ENCODE measurements at places on chromosomes 11 and 22.

- no peak for DNase-seq
These were observed 198.5 kb downstream of the MYO18B start for GRCh38 chr22:25940479-25940878.

GRCh38 chr11:119907122-119907851, 178.3 kb upstream of the NECTIN1 start:
- DNase-seq, result no peak

GRCh38 chr22:23066200-23067022, 3.9 kb upstream of the GNAZ start:
- DNase-seq, result no peak

DNA sequence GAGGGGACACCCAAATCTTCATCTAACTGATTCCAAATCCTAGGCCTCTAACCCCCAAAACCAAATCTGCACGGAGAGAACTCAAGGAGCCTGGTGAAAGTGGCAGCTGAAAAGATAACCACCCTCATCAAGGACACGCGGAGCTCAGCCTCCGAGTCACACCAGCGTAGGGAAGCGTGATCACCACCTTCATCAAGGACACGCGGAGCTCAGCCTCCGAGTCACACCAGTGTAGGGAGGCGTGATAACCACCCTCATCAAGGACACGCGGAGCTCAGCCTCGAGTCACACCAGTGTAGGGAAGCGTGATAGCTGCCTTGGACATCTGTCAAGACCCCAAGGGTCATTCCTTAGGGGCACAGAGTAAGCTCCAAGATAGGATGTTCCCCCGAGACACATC, 29.3 kb upstream of the SYT8 start:
- DNase-seq, result no peak

DNA sequence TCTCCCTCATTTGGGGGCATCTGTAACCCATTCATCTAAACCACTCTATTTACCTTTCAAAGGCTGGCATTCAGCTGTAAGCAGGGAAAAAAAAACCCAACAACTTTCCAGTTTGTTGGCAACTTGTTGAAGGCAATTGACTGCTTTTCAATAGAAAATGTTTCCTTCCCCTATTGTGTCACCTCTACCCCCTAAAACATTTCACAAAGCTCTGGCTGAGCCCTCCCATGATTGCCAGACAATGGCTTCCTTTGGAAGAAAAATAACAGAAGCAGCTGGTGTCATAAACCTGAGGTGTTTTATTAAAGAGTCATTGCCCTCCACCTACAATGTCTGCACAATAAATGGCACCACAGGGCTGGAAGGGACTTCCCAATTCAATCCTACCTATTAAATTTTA, 22.1 kb upstream of the PSMA1 start:
- peak; percentile 68 for DNase-seq

DNA sequence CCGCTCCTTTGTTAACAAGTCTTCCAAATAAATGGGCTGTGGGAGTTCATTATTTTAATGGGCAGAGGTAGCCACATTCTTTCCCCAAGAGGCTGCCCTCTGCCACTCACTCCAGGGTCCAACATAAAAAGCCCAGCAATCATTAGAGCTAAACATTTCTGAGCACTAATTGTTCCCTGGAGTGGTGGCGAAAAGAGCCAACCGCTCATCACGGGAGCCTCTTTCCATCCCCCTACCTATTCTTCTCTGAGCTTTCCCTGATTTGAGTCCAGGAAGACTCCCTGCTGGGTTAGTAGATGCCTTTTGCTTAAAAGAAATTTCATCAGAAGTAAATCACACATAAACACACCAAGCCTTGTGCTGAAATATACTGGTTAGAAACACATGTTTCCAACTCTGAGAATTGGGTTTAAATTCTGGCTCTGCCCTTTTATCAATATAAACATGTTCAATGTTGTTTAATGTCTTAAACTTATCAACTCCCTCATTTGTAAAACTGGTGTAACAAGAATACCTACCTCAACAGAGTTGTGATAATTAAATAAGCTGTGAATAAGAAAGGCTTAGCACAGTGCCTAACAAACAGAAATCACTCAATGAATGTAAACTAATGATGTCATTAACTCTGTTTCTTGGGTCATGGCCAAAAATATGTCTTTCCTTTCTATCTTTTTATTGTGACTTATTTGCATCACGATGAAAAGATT, at the start of gene OR5A2:
OR5A2 (minus strand) TSS at position 53 of the 707 bp plus-strand sequence. CDS start 3,460 bp downstream, outside the sequence.
- peak; percentile 75 for DNase-seq

GRCh38 chr11:47186700-47187695, 764 bp upstream of the PACSIN3 start:
- no peak for DNase-seq

- DNase-seq, result no peak
These were observed 830 bp downstream of the ACAT1 start for GRCh38 chr11:108122166-108122628.

DNA sequence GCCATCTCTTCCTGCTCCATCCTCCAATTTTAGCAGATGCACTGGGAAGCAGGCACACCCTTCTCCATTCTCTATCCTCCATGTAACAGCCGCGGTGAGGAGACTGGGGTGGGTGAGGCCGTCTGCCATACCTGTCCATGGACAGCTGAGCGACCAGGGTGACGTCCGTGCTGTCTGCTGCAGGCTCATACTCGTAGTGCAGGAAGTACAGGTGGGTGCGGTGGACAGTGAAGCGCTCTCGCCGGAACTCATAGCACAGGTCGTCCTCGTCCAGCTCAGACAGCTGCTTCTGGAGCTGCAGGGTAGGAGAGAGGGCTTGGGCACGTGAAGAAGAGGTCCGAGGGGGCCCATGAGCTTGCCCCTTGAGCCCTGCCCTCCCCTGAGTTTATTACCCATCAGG, 257.8 kb upstream of the SYN3 start:
- DNase-seq, result no peak

GRCh38 chr22:29768052-29768693, 1.0 kb downstream of the UQCR10 start:
- no peak for DNase-seq

DNA sequence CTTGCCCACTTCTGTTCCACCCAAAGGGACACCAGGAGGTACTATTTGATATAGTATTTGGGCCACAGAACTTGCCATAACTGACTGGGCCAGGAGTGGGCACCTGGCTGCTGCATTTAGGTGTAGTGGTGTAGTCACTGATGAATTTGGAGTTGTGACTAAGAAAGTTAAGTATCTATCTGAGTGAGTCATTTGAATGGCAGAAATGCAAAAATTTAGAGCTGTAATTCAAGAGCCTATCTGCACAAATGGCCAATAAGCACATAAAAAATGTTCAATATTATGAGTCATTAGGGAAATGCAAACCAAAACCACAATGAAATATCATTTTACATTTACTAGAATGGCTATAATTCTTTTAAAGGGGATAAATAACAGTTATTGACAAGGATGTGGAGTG, 14.7 kb downstream of the GLYATL2 start:
- DNase-seq, result no peak

DNA sequence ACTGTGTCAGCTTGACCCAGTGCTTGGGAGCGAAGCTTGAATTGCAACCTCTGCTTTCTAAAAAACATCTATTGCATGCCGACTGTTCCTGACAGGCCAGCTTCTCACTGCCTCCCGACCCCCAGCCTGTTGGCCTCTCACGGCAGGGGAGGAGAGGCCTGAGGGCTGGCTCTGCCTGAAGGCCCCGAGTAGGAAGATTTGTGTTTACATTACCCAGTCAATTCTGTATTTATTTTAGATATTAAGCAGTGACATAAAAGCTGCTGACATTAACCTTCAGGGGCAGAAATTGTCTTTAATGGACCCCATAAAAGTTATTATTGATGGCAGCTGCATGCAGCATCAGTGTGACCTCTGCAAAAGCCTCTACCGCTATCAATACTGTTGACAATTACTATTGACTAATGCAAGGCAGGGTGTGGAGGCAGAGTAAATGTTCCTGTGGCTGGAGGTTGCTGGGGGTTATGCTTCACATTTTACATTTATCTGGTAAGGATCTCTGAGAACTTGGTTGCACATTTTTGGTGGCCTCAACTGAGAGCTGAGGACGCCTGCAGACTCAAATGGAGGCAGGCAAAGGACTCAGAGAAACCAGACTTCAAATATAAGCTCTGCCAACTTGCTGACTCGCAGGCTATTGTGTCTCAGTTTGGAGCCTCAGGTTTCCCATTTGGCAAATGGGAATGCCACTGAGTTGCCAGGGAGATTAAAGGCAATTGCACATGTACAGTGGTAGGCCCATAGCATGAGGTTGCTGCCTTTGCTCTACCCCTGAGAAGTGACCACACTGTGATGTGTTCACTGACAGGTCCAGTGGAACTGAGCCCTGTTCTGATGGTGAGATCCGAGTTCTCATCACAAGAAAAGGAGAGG, 380.5 kb downstream of the TENM4 start:
- DNase-seq, result no peak

- DNase-seq, result no peak
These were observed 44.9 kb upstream of the RBFOX2 start for GRCh38 chr22:36073476-36073875.

GRCh38 chr11:34426766-34427185, 12.0 kb upstream of the CAT start:
- DNase-seq, result no peak

DNA sequence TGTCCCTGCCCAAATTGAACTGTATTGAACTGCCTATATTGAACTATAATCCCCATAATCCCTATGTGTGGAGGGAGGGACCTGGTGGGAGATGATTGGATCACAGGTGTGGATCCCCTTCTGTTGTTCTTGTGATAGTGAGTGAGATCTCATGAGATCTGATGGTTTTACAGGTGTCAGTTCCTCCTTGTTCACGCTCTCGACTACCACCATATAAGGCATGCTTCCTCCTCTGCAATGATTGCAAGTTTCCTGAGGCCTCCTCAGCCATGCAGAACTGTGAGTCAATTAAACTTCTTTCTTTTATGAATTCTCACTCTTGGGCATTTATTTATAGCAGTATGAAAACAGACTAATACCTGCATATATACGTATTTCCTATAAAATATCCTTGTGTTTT, 206.5 kb upstream of the PDGFD start:
- no peak for DNase-seq

GRCh38 chr11:131691181-131692041, 321.0 kb downstream of the NTM start:
- peak; percentile 49 for DNase-seq

DNA sequence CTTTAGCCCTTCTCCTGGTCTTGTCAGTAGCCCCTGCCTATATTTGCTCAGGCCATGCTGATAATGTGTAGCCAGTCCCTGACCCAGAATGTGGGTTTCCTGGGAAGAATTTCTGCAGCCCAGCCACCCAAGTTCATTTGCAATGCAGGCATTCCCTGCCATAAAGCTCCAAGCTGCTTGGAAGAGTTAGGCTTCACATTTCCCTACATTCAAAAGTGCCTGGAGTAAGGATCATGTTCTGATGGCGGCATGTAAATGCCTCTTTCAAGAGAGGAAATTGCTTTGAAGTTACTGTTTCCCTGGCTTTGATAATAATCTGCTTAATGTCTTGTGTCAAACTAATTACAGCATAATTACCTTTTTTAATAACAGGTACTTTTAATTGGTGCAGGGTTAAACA, 266.1 kb downstream of the MIAT start:
- DNase-seq, result no peak

GRCh38 chr11:117876341-117877119, at the start of gene FXYD6:
Gene FXYD6, minus strand, starts transcription at chr11:117876658. Its CDS starts 33,882 bp downstream, at chr11:117842776.
- peak; percentile 46 for DNase-seq

GRCh38 chr22:29457730-29458129, 19.3 kb downstream of the RFPL1 start:
- DNase-seq, result peak; percentile 51

DNA sequence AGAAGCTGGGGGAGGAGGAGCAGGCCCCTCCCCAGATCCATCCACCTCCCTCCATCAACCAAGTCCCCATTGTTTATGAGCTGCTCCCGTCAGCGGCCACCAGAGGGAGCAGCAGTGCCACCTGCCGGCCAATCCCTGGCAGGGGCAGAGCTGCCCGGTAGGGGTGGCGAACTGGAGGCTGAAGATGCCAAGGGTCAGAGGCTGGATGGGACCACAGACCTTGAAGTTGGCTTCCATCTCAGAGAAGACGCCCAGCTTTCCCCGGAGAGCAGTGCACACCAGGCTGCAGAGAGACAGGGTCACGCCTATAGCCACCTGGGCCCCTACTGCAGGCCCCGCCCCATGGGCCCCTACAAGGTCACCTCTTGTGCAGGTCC, 3.6 kb downstream of the FIBP start:
- DNase-seq, result peak; percentile 49

- no peak for DNase-seq
These were observed 2.6 kb downstream of the KCNE3 start for GRCh38 chr11:74464746-74465145.

DNA sequence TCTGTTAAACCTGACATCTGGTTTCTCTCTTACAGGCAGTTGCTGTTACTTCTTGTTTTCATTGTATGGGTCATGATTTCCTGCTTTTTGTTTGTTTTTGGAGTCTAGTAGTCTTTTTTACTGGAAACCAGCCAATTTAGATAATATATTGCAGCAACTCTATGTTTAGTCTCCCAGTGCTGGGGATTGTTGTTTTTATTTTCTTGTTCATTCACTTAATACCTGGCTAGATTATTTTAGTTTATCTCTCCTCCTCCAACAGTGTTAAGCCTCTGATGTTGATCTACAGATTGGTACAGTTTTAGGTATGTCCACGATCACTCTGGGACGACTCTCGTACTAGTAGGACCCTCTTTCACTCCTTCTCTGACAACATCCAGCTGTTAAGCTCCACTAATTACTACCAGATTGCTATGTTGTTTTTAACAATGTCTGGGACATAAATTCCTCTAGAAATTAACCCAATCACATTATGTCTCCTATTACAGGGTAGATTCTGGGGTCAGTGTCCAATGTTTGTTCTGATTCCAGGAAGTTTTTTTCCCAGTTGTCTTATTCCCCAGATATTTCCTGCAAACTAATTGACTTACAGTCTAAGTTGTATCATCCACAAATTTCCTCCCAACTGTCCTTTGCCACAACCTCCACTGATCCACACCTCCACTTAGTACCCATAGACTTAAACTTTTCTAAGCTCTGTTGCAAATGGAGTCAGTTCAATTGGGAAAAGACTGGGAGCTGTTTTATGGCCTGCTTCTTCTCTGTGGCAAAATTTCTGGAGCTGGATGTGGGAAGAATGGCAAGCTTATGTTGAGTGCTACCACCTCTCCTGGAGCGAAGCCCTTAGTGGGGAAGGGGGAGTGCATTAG, 1280.6 kb upstream of the CNTN5 start:
- peak; percentile 5 for DNase-seq

- no peak for DNase-seq
These were observed 84.8 kb upstream of the ZBED5 start for GRCh38 chr11:10942620-10943019.

GRCh38 chr22:41482319-41482935, 13.5 kb downstream of the ACO2 start:
- DNase-seq, result no peak

- no peak for DNase-seq
These were observed 46.6 kb downstream of the KDM2A start for GRCh38 chr11:67165623-67166022.

DNA sequence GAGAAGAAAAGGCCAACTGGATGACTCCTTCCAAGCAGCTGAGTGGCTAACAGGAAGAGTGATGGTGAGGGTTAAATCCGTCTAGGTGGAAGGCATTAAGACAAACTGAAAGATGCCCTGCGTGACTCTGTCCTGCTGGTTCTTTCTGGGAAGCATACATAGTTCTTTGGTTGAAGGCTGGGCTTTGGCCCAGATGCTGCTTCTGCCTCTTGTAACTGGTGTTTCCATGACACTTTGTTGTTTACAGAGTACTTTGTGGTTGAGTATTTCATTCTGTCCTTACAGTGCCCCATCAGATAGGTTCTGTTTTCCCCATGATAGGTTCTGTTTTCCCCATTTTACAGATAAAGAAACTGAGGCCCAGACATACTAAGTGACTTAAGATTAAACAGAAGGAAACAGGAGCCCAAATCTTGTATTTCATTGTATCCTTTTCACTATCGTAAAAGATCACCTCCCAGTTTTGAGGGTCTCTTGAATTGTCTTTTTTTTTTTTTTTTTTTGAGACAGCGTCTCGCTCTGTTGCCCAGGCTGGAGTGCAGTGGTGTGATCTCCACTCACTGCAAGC, 124.3 kb upstream of the RASSF10 start:
- DNase-seq, result no peak
